Cortex of kidney (tissue), 1 donor: ENCODE measurements at places on chromosomes 3 and 15.

DNA sequence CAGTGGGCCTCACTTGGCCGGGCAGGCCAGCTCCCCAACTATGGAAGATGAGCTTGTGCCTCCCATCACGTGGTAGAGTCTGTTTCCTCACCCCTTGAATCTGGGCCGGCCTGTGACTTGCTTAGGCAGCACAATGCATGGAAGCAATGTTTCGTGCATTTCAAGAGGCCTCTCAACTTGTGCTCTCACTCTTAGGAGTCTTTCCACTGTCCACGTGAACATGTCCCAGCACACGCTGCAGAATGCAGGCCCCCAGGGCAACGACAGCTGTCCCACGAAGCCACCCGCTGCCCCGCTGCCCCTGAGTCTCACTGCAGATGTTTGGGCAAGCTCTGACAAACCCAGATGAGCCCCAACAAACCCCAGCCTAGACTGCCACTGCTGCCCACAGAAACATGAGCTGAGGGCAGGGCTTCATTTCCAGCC lies 27.2 kb upstream of the SLC41A3 start:
- DNase-seq, result no peak

GRCh38 chr3:4836516-4836915 lies 142.7 kb upstream of the BHLHE40 start:
- DNase-seq, result no peak

- DNase-seq, result no peak
Measured at GRCh38 chr3:52289338-52289746, 1.7 kb downstream of the GLYCTK start.

DNA sequence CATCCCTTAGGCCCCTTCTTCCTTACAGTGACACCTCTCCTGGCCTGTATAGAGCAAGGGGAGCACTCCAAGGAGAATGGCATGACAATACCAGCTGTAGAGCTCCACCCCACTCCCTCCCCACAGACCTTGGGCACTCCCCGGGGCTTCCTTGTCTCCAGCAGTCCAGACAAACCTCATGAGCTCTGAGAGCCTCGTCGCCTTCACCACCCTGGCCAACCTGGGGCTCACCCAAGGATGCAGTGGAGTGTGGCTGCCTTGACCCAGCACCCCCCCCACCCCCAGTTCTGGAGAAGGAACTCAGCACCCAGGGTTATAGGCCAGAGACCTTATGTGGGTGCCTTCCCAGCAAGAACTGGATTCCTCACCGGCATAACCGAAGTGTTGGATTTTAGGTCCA lies 7.4 kb upstream of the SLCO2A1 start:
- no peak for DNase-seq

DNA sequence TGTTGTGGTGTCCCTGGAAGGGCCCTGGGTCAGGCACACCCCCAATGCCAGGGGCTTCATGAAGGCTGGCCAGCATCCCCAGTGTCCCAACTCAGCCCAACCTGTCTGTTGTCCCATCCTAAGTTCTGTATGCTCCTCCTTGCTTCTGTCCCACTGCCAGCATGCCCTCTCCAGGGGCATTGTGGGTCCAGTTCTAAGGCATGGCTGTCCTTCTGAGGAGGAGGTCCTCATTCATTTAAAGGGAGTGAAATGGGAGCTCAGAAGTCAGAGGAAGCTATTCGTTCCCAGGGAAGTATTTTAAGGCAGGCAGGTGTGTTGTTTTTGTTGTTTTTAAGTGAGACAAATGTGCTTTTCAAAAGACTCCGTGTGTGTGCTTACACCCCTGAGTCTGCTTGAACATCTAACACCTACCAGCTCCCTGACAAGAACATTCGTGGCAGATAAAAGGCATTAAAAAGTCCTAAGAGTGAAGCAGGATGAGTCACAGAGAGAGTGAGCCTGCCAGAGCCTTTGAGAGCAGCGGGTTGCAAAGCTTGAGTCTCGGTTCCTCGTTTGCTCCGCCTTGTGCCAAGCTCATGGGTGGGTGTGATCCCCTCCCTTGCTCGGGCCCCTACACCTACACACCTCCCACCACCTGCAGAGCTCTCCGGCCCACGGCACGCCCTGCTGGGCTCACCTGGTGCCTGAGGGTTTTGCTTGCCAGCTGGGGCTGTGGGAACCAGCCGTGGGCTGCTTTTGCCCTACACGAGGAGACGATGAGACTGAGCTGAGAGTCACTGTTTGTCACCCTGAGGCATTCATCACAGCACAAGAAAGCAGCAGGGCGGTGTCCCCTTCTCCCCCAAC lies 183.4 kb upstream of the TOPAZ1 start:
- no peak for DNase-seq

DNA sequence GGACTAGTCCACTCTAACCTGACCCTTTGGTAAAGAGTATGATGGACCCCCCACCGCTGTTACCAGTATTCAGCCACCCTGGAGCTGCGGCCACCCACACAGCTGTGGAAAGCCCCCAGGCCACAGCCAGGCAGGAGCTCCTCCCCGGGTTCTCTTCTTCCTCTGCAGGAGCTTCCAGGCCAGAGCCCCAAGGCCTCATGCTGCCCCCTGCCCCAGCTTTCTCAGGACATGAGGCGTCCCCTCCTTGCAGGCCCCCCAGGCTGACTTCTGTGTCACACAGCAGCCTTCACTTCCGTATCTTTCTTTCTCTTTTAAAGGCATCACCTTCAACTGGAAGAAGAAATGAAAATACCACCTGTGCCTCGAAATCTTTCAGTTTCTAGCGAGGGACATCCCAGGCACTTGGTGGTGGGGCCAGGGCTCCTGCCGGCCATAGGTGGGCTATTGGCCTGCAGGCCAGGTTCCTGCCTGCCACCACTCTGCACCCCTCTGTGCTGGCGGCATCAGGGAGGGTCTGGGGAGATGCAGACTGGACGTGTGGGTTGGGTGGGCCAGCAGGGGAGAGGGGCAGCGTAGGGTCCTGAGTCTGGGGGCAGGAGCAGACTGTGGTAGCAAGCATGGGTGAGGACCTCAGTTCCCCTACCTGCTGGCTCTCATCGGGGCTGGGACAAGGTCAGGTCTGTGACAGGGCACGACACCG lies 19.9 kb downstream of the KLF13 start:
- DNase-seq, result no peak
